T follicular helper cell (primary cell): ENCODE measurements at places on chromosomes 3 and 15.

DNA sequence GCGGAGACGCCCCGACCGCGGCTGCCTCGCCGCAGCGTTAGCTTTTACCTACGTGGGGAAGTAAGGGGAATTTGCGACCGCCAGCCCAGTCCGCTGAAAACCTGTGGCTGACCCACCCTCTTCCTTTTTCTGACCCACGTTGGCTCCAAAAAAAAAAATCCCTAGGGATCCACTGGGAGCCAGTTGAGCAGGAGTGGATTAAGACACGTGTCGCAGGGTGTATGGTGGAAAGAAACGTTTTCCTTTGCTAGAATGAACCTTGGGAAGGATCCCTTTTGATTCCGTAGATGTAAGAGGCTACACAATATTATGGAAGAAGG, 575 bp upstream of the PCYT1A start:
- no peak for DNase-seq

- DNase-seq, result no peak
Measured at GRCh38 chr3:120457827-120458226, 7.0 kb upstream of the FSTL1 start.

DNA sequence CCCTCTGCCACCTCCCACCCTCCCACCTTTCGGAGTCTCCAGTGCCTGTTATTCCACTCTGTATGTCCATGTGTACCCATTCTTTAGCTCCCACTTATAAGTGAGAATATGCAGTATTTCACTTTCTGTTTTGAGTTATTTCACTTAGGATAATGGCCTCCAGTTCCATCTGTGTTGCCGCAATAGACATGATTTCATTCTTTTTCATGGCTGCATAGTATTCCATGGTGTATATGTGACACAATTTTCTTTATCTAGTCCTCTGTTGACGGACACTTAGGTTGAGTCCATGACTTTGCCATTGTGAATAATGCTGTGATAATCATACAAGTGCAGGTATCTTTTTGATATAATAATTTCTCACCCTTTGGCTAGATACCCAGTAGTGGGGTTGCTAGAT, 91.0 kb upstream of the UBE3A start:
- DNase-seq, result no peak

GRCh38 chr3:24365168-24365567, 129.5 kb downstream of the THRB start:
- DNase-seq, result no peak

DNA sequence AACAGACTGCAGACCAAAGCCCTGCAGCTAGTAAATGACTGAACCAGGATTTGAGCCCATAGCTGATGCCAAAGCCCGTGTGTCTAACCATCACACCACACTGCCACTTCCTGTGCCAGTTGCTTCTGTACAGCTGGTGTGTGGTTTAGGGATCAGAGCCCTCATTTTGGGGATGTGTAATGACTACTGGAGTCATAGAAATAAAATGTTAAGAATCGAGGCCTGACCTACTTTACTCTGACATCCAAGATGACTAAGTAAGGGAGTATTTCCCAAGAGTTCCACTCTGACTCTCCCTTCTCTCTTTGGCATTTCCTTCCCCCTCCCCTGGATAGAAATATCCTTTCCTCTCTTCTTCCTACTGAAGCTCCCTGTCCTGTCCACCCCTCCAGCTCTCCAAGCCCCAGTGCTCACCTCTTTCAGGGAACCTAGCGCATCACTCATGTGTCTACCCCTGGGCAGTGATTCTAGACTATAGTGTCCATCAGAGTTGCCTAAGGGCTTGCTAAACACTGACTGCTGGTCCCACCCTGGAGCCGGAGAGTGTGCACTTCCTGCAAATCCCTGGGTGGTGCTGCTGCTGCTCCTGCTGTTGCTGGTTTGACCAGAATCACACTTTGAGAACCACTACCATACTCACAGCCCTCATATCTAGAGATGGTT, 53.8 kb downstream of the MGLL start:
- no peak for DNase-seq
